CD4-positive, alpha-beta T cell (primary cell): ENCODE measurements at places on chromosomes 4 and X. TPM values are rescaled to one million over a fixed set of nuclear protein-coding genes. Genes with fewer than 3 reads are reported as not detected.

DNA sequence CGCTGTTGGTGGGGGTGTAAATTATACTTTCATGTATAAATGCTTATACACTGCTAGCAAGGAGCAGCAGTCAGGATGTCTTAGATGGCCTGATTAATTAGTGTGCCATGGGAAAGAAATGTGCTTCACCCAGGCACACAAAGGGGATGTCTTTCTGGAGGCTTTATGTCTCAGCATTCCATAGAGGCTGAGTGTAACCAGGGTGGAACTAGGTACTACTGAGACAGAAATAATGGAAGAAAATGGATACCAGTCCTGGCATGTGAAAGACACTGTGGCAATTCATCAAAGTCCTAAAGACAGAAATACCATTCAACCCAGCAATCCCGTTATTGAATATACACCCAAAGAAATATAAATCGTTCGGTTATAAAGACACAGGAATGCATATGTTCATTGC, 52.5 kb downstream of the PF4 start:
- no peak for DNase-seq
- no peak overlapping the region for H3K4me3 ChIP-seq
- no peaks in the 10 kb centered on the region for H3K4me1 ChIP-seq

- H3K4me1 ChIP-seq = no peaks in the 10 kb centered on the region
- H3K36me3 ChIP-seq = no peaks in the 10 kb centered on the region
- no peak for DNase-seq
- no peak overlapping the region for H3K27ac ChIP-seq
- H3K27me3 ChIP-seq = no peaks in the 10 kb centered on the region
Observed at GRCh38 chr4:10348241-10348640, 109.0 kb downstream of the ZNF518B start.

DNA sequence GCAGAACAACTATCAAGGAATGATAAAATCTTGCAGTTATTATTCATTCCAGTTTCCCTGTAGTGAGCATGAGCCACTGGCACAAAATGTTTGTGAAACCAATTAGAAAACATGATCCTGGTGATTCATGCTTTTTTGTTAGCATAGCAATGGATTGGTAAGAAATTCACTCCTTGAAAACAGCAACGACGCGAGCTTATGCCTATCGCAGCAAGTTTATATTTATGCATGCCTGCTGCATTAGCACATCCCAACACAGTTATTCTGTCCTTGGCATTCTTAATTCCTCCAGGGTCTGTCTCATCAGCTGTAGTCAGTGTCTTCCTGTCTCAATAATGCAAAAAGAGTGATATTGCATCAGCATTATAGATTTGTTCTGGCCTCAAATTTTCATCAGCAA, 975.9 kb downstream of the STIM2 start:
- H3K27ac ChIP-seq = no peak overlapping the region
- H3K27me3 ChIP-seq = no peaks in the 10 kb centered on the region
- H3K36me3 ChIP-seq = no peaks in the 10 kb centered on the region
- no peak for DNase-seq
- H3K4me3 ChIP-seq = no peak overlapping the region

DNA sequence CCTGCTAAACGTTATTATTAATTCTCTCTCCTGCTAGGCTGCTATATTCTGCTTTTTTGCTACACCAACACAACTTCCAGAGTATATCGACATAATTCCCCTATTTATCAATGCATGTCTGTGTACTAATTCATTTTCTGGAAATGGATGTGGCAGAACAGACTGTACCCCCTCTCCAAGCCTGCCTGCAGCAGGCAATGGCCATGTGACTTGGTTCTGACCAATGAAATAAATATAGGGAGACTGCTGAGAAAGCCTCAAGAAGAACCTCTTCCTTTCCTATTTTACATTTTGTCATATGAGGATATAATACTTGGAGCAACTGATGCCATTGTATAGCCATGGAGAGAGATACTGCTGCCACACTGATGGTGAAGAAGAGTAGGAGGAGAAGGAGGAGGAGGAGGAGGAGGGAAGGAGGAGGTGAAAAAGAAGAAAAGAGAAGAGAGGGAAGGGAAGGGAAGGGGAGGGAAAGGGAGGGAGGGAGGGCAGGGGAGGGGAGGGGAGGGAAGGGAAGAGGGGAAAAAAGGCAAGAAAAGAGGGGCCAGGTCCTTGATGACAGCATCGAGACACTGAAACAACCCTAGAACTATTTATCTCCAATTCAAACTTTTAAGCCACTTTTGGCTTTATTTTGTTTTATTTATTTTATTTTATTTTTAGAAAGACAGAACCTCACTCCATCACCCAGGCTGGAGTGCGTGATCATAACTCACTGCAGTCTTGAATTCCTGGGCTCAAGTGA, 57.0 kb upstream of the SPP1 start:
- H3K36me3 ChIP-seq = no peaks in the 10 kb centered on the region
- no peak overlapping the region for H3K27ac ChIP-seq
- H3K27me3 ChIP-seq = no peaks in the 10 kb centered on the region
- DNase-seq = no peak

GRCh38 chrX:153956044-153956907, 11.8 kb upstream of the RENBP start:
- H3K27ac ChIP-seq = no peak overlapping the region
- no peaks in the 10 kb centered on the region for H3K27me3 ChIP-seq
- peaks cover 9% of the 10 kb centered on the region for H3K4me1 ChIP-seq
- no peak for DNase-seq

- H3K27me3 ChIP-seq = no peaks in the 10 kb centered on the region
- peaks cover 3% of the 10 kb centered on the region for H3K4me1 ChIP-seq
- no peak overlapping the region for H3K4me3 ChIP-seq
- no peak for DNase-seq
Observed at GRCh38 chr4:53313510-53313909, 52.4 kb downstream of the SCFD2 start.

- no peak for DNase-seq
- H3K27ac ChIP-seq = no peak overlapping the region
- H3K4me3 ChIP-seq = no peak overlapping the region
- no peaks in the 10 kb centered on the region for H3K4me1 ChIP-seq
- H3K36me3 ChIP-seq = no peaks in the 10 kb centered on the region
- H3K27me3 ChIP-seq = no peaks in the 10 kb centered on the region
Observed at GRCh38 chr4:78370631-78371372, 180.8 kb upstream of the ANXA3 start.

GRCh38 chr4:182023469-182023868, 219.7 kb upstream of the TENM3 start:
- DNase-seq = no peak
- no peaks in the 10 kb centered on the region for H3K4me1 ChIP-seq
- H3K4me3 ChIP-seq = no peak overlapping the region
- H3K27me3 ChIP-seq = no peaks in the 10 kb centered on the region

GRCh38 chrX:17737710-17737985, 355 bp downstream of the SCML1 start:
- no peaks in the 10 kb centered on the region for H3K36me3 ChIP-seq
- peak overlapping the region; percentile 81 for H3K27ac ChIP-seq
- H3K4me3 ChIP-seq = peak overlapping the region; percentile 69

- no peak for DNase-seq
- H3K4me1 ChIP-seq = no peaks in the 10 kb centered on the region
- no peaks in the 10 kb centered on the region for H3K36me3 ChIP-seq
- no peak overlapping the region for H3K4me3 ChIP-seq
Observed at GRCh38 chr4:74619931-74620702, 174.2 kb downstream of the BTC start.

- H3K36me3 ChIP-seq = no peaks in the 10 kb centered on the region
- peaks cover 6% of the 10 kb centered on the region for H3K27me3 ChIP-seq
- H3K4me3 ChIP-seq = no peak overlapping the region
- H3K4me1 ChIP-seq = no peaks in the 10 kb centered on the region
- no peak for DNase-seq
- no peak overlapping the region for H3K27ac ChIP-seq
Observed at GRCh38 chr4:169293343-169294176, 22.8 kb upstream of the SH3RF1 start.

GRCh38 chr4:87423317-87424098, 1.1 kb downstream of the NUDT9 start:
- H3K4me3 ChIP-seq = peak overlapping the region; percentile 77
- H3K36me3 ChIP-seq = no peaks in the 10 kb centered on the region

DNA sequence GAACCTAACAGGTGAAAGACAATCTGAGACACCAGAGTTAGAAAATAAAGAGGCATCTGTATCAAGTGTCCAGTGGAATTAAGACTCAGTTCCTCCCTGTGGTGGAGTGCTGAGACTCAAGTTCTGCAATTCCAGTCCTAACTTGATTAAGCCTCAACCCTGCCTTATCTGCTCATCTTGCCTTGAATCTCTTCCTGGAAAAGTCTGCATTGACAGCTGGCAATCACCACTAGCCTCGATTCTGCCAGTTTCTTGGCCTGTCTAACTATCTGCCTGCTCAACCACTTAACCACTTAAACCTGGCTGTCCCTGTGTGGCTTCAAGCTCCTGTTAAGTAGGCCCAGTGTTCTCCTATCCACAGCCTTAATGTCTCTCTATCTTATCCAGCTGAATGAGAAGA, 22.4 kb upstream of the NEIL3 start:
- H3K27ac ChIP-seq = no peak overlapping the region
- no peaks in the 10 kb centered on the region for H3K4me1 ChIP-seq
- H3K4me3 ChIP-seq = no peak overlapping the region
- peaks cover 3% of the 10 kb centered on the region for H3K27me3 ChIP-seq
- DNase-seq = no peak

GRCh38 chr4:182263562-182263961, 20.4 kb downstream of the TENM3 start:
- H3K36me3 ChIP-seq = no peaks in the 10 kb centered on the region
- no peak overlapping the region for H3K27ac ChIP-seq
- no peaks in the 10 kb centered on the region for H3K27me3 ChIP-seq
- no peak for DNase-seq
- H3K4me3 ChIP-seq = no peak overlapping the region

GRCh38 chr4:184375027-184375426, 99.3 kb downstream of the IRF2 start:
- H3K4me1 ChIP-seq = no peaks in the 10 kb centered on the region
- no peaks in the 10 kb centered on the region for H3K27me3 ChIP-seq
- DNase-seq = no peak
- no peak overlapping the region for H3K4me3 ChIP-seq
- H3K27ac ChIP-seq = no peak overlapping the region
- H3K36me3 ChIP-seq = no peaks in the 10 kb centered on the region

DNA sequence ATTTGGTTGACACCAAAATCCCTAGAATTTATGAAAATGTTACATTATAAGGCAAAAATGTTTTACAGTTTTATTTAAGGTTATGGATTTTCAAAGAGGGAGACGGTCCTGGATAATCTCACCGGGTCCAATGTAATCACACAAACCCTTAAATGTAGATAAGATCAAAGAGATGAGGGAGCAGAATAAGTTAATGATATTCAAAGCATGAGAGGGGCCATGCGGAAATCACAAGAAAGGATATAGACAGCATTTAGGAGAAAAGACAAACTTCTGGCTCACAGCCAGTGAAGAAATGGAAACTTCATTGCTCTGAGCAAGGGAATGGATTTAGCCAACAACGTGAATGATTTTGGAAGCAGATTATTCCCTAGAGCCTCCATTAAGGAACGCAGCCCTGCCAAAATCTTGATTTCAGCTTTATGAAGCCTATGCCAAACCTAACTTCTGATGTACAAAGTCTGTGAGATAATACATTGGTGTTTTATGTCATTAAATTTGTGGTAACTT, 684.4 kb upstream of the GNPDA2 start:
- no peak for DNase-seq
- no peaks in the 10 kb centered on the region for H3K4me1 ChIP-seq
- H3K4me3 ChIP-seq = no peak overlapping the region
- no peak overlapping the region for H3K27ac ChIP-seq

DNA sequence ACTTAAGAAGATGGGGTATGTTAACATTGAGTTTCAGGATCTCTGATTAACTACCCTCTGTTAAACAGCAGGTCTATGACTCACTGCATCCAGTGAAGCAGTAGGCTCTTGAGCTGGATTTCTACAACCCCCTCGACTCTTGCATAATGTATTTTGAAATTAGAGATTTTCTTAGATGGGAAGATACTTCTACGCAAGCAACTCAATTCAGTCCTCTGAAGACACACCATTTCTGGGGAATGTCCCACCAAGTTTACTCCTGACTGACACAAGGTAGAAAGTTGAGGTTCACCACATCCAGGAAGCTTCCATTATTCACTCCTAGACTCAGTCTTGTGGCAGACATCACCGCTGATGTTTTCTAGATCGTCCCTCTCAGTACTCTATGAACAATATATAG, 12.9 kb downstream of the PALLD start:
- H3K27ac ChIP-seq = no peak overlapping the region
- no peak for DNase-seq
- no peak overlapping the region for H3K4me3 ChIP-seq

DNA sequence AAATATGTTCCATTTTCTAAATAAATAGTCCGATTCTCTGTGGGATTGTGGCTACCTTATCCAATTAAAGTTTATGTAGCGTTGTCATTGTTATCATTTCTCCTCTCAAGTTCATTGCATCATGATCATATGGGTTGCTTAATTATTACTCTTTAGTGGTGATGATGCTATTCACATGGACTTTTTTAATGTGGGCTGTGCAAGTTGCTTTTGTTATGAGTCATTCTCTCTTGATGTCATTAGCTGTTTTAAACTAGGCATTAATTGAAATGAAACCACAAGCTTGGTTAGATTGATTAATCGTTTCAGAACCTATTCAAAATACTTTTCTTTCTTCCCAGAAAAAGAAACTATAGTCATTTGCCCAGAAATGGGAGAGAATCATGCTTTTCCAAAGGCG, 38.2 kb downstream of the NHS start:
- H3K27ac ChIP-seq = no peak overlapping the region
- H3K4me1 ChIP-seq = no peaks in the 10 kb centered on the region
- no peak for DNase-seq
- H3K27me3 ChIP-seq = no peaks in the 10 kb centered on the region

DNA sequence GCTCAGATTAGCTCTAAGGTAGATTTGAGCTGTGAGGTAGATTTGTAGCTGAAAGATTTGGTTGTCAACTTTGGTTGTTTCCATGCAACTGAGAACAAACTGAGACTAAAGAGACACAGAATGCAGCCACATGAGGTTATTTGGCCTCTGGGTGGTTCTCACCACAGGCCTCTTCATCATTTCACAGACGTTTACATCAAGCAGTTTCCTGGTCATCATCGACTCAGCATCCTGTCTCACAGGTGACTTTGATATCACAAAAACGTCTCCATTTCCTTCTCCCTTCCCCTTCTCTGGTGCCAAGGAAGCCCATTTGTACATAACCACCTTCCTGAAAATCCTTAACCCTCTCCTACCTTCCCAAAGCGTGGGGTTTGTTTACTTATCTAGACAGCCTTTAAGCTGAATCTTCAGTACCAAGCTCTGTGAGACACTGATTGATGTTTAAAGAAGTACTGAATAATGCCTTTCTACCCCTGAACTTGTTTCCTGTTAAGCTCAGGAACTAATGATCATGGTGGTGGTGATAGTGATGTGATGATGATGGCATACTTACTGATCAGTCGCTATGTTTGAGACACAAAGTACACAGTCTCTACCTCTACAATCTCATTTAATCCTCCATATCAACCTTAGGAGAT, 81.9 kb downstream of the FAM114A1 start:
- no peaks in the 10 kb centered on the region for H3K27me3 ChIP-seq
- peak overlapping the region; percentile 36 for H3K27ac ChIP-seq
- peaks cover 10% of the 10 kb centered on the region for H3K4me1 ChIP-seq
- no peak overlapping the region for H3K4me3 ChIP-seq
- H3K36me3 ChIP-seq = no peaks in the 10 kb centered on the region
- peak; percentile 41 for DNase-seq

Gene RBM47
- total RNA-seq = 0.92 TPM

Gene TET2
- total RNA-seq = 31.0 TPM

Gene PABPC1L2A
- not detected for total RNA-seq

Gene TMEM33
- total RNA-seq = 18.0 TPM

Gene FHL1
- 28.4 TPM for total RNA-seq

Gene RS1
- not detected for total RNA-seq

Gene ADAM29
- total RNA-seq = not detected
